Skin of body (tissue), 3 donors: ENCODE measurements at places on chromosomes 4 and X.

- peak; percentile 84 for DNase-seq
Observed at GRCh38 chr4:41661442-41662076, 87.0 kb downstream of the PHOX2B start.

GRCh38 chr4:124722071-124722470 lies 9.5 kb upstream of the ANKRD50 start:
- no peak for DNase-seq

GRCh38 chrX:109654516-109655109 lies 29.6 kb upstream of the KCNE5 start:
- no peak for DNase-seq

DNA sequence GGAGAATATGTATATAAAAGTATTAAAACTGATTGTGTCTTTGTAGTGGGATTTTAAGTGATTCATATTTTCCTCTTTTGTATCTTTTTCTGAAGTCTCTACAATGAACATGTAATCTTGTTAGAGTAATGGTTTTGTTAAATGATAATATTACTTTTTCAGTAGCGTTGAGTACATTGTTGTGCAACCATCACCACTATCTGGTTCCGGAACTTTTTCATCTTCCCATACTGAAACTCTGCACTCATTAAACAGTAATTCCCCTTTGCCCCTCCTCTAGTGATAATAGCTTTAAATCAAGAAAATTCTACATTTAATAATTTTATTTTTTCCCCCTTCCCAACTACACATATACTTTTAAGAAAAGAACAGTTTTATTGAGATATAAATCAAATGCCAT lies 23.3 kb downstream of the SHROOM3 start:
- no peak for DNase-seq

- peak; percentile 11 for DNase-seq
Observed at GRCh38 chr4:23973308-23973855, 83.5 kb upstream of the PPARGC1A start.
